Activated CD4-positive, CD25-positive, alpha-beta regulatory T cell (primary cell): ENCODE measurements at places on chromosomes 7 and 10.

DNA sequence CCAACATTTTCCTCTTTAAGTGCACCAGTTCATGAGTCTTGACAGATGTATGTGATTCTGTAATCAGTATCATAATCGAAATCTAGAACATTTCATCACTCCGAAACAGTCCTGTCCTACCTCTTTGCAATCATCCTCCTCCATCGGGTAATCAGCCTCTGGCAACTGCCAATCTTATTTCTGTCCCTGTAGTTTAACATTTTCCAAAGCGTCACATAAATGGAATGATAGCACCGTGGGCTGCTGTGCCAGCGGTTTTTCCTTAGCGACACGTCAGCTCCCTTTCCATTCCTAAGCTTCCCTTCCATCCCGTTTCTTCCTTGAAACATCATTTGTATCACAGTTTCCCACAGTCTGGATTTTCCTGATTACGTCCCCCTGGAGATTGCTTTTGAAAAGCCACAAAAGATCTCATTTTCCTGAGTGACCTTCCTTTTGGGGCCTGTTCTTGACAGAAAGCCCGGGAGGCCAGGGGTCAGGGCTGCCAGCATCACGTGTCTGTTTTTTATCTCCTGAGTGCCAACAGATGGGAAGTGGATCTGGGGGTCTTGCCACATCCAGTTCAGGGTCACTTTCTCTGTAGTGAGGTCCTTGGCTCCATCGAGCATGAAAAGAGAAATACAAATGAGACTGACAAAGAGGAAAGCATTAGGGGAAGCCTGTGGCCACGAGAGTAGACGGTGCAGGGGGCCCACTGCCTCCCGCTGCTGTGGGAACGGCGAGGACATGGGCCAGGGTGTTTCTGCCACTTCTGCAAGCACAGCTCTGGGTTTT, 31.6 kb downstream of the TMEM120A start:
- no peak for DNase-seq

DNA sequence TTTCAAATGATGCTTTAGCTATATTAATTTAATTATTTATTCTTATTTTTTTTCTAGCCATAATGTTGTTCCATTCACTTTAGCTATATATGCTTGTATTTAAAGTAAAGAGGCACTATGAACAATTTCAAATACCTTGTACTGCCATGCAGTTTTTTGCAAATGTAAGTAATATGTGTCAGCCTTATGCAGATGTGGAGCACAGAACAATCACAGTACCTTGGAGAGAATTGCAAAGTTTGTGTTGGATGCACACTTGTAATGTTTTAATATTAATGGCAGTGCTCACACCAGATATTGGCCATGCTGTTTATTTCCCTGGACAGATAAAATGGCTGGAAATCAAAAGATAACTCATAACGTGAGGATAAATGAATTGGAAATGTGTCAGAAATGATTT, 663.5 kb upstream of the SEMA3D start:
- no peak for DNase-seq

DNA sequence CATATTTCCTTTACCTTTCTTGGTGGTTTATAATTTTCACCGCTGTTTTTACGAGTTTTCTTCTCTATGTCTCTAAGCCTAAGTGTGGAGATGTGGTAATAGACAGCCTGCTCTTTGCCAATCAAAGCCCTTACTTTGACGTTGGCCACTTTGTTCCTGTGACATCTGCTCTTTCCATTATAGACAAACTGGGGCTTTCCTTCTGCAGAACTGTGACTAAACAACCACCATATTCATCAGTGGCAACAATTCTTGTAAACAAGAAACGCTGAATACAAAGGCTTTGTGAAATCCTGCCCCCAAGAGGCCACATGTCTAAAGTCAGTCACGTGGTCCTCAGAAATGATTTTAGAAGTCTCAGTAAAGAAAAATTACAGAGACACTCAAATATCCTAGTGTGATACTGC, 59.6 kb upstream of the CAPZA2 start:
- no peak for DNase-seq

DNA sequence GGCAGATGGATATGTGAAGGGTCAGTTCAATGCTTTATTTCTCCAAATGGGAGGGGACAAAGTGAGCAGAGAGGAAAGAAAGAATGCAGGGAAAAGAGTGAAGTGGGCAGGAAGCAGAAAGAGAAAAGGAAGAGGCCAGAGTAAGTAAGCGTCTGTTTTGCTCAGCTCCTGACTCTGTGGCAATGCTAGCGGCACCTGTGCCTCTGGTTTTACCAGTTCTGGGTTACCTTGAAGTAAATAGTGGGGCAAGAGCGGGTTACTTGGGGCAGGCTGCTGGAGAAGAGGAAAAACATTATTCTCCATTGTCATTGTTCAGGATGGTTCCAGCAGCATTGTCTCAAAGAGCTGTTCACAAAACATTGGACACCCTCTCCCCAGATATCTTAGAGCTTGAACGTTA, 1.9 kb downstream of the TAS2R40 start:
- DNase-seq = no peak

DNA sequence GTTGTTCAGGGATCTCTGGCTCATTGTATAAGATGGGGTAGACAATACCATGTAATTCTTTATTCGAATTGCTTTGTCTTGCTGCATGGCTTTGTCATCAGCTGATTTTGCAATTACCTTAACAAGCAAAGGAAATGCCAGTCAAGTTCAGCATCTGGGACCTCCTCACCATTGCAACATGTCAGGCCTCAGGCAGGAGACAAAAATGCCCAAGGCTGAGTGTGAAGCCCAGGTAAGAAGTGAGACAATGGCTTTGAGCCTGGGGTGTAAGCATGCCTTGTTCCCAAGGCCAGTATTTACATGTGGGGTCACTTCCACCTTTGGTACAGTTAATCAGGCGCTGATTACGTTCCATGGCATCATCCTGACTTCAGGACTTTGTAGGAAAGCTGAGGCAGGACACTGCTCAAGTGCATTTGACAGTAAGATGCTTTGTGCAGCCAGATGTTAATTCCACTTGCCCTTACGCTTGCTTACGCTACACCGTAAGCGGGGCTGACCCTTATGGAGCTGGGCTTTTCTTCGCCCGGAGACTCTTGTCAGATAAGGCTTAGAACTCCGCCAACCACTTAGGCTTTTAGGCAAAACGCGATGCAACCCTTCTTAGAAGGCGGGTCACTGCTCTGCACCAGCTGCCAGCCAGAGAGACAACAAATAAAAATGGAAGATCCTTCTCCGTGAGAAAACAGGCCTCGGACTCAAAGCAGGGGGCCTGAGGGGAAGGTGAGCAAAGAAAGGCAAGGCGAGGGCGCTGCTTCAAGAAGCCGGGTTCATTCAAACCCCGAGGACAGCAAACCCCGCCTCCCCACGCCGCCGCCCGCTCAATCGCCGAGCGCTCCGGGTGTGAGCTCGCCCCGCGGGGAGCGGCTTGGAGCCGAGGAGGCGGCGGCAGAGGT, 1.3 kb upstream of the SP4 start:
- no peak for DNase-seq

- no peak for DNase-seq
Measured at GRCh38 chr7:47045207-47046051, 536.5 kb downstream of the TNS3 start.

DNA sequence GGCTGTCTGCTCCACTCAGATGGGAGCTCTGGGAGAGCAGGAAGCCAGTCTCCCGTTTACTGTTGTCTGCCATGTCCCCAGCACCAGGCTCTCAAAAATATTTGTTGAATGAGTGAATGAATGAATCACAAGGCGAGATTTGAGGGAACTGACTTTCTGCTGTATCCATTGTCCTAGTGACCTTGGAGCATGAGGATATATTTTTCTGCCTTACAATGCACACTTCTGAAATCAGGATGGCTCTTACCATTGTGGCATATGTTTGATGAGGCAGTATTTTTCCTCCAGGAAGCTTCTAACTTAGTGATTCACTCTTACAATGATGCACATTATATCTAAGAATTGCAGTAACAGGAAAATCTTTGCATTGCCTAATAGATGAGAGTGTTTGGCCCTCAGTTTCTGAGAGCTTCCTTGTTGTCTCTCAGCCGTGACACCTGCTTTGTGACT, 136.4 kb downstream of the RPS24 start:
- DNase-seq = no peak

DNA sequence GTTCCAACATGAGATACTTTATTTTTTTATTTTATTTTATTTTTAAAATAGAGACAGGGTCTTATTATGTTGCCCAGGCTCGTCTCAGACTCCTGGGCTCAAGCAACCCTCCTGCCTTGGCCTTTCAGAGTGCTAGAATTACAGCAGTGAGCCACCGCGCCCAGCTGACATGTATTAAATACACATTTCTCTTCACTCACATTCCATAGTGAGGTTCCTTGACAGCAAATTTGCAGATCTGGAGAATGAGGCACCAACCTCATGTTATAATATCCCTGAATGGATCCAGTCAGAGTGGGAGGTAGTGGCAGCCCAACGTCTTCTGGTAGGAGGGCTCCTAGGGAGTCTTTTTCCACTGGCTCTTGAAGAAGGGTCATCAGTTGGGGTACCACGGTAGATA, 46.1 kb downstream of the OGDH start:
- no peak for DNase-seq

GRCh38 chr10:114393886-114394285, 10.4 kb downstream of the AFAP1L2 start:
- DNase-seq = no peak

GRCh38 chr10:17668435-17669184, 24.7 kb downstream of the STAM start:
- DNase-seq = no peak

GRCh38 chr7:40572810-40573465, 438.1 kb downstream of the SUGCT start:
- DNase-seq = no peak

DNA sequence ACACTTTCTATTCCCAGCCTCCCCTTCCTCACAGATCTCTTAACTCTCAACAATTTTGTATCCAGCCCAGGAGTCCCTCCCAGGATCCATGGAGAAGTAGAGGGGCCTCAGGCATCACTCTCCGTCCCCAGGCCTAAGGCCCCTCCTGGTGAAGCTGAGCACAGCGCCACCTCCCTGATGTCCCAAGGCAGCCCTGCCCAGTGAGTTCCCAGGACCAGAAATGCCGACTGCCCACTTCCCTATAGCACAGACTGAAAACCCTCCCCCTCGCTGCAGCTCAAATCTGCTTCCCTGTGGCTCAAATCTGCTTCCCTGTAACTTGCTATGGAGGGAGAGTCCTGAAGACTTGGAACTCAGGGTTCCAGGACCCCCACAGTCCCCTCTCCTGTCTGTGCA, 35.6 kb downstream of the YKT6 start:
- DNase-seq = no peak

DNA sequence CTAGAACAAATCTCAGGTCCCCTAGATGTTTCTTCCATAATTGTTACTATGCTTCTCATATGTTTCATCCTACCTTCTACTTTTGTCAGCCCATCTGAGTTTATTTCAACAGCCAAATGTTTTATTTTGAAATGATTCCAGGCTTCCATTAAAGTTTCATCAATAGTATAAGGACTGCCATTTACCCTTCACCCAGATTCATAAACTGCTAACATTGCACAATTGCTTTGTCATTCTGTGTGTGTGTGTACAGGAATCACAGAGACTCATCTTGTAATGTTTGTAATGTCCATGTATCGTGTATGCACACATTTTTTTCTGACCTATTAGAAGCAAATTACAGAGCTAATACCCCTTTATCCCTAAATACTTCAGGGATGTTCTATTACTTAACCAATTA, 25.5 kb downstream of the MMRN2 start:
- DNase-seq = no peak

GRCh38 chr7:111256391-111256790, 165.5 kb downstream of the LRRN3 start:
- DNase-seq = no peak

GRCh38 chr10:127496035-127496434, 53.1 kb upstream of the NPS start:
- DNase-seq = no peak

- no peak for DNase-seq
Measured at GRCh38 chr7:11473807-11474424, 358.1 kb downstream of the THSD7A start.

GRCh38 chr7:115128154-115128553, 206.3 kb downstream of the MDFIC start:
- no peak for DNase-seq

DNA sequence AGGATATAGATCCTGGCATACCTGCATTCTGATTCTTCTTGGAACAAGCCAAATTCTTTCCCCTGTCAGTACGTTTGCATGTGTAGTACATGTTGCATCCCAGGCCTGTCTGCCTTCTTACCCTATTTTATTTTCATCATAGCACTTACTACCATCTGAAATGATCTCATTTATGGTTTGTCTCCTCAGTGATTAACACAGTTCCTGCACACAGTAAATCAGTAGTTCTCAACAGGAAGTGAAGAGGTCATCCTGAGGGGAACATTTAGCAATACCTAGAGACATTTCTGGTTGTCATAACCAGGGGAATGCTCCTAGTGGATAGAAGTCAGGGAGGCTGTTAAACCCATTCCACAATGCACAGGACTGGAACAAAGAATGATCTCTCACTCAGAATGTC, 38.2 kb upstream of the SLC26A4 start:
- DNase-seq = no peak

- no peak for DNase-seq
Measured at GRCh38 chr7:139730746-139731612, 46.8 kb downstream of the HIPK2 start.

DNA sequence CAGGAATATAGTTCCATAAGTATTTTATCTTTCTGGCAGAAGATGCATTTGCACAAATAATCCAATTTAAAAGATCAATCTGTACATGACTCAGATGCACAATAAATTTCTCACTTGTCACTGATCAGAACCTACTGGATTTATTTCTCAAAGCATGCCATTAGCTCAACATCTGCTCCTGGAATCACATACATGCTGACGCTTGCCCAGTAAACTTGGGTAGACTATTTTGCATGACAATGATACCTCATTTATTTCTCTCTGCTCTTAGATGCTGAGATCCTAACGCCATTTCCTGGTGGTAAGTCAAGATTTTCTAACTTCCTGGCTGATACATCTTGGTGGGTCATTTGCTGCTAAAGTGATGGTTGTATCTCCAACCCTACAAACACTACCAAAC, 33.8 kb upstream of the C10orf120 start:
- DNase-seq = no peak

- no peak for DNase-seq
Measured at GRCh38 chr7:158617737-158618128, 30.1 kb upstream of the PTPRN2 start.
